ENCODE measurements at places on chromosomes 6 and 20.

GRCh38 chr20:47311967-47312681 lies 44.4 kb downstream of the ZMYND8 start:
- DNase-seq = peak; percentile 29

GRCh38 chr6:133888929-133889556 lies at the start of gene TCF21:
TCF21 (plus strand) TSS chr6:133889113; CDS start chr6:133889398, 285 bp downstream.
- DNase-seq = no peak

GRCh38 chr6:9830808-9831207 lies 584.1 kb downstream of the TFAP2A start:
- no peak for DNase-seq

GRCh38 chr20:61569825-61570224 lies 317.8 kb downstream of the CDH4 start:
- no peak for DNase-seq

- no peak for DNase-seq
Measured at GRCh38 chr6:160967351-160967750, 24.2 kb upstream of the MAP3K4 start.

DNA sequence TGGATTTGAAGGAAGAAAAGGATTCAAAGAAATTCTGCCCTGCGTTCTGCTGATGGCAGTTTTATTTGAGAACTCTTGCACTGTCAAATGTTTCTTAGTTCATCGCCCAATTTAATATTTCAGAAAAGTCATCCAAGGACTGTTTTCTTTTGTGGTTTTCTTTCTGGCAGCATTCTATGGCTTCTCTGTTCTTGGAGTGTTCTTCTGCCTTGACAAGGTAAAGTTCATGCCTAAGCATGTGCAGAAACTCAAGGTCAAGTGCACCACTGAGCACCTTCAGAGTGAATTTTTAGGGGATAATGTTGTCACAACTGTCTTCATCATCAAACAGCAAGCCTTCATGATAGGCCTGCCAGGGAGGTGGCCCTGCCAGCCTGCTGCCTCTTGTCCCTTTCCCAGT lies 225.6 kb downstream of the PLCB1 start:
- no peak for DNase-seq

DNA sequence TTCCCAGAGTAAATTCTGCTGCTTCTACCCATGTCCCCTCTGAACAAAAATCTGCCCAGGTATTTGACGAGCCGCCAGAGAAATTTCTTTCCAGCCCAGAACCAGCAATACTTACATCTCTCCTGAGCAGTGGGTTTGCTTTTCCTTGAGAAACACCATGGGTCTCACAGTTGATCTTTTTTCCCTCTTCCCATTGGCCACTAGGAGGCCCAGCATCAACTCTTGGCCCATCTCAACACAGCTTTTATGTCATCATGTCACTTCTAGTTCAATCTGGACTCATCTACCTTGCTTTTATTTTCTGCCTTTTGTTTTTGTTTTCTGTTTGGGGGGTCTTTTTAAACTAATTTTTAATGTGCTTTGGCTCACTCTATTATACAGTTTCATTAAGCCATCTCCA lies 18.8 kb downstream of the MAFB start:
- DNase-seq = no peak

GRCh38 chr20:48716086-48716485 lies 111.7 kb downstream of the PREX1 start:
- DNase-seq = no peak

DNA sequence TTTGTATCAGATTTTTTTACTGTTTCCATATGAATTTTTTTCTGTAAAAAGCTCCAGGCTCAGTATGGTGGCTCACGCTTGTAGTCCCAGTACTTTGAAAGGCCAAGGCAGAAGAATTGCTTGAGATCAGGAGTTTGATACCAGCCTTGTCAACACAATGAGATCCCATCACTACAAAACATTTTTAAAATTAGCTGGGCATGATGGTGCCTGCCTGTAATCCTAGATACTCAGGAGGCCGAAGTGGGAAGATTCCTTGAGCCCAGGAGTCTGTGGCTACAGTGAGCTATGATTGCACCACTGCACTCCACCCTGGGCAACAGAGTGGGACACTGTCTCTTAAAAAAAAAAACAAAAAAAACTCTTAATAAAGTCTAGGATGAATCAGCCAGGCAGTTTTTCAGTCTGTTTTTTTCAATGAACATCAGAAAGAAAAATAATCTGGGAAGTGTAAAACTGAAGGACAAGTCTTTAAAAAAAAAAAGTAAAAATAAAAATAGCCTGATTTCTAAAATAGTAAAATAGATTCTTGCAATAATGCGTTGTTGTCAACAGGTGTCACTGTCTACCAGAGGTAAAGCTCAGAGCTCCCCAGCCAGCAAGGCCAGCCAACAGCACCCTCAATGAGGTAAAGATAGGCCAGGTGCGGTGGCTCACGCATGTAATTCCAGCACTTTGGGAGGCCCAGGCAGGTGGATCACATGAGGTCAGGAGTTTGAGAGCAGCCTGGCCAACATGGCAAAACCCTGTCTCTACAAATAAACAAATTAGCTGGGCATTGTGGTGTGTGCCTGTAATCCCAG lies 9.3 kb upstream of the ATG5 start:
- DNase-seq = no peak

DNA sequence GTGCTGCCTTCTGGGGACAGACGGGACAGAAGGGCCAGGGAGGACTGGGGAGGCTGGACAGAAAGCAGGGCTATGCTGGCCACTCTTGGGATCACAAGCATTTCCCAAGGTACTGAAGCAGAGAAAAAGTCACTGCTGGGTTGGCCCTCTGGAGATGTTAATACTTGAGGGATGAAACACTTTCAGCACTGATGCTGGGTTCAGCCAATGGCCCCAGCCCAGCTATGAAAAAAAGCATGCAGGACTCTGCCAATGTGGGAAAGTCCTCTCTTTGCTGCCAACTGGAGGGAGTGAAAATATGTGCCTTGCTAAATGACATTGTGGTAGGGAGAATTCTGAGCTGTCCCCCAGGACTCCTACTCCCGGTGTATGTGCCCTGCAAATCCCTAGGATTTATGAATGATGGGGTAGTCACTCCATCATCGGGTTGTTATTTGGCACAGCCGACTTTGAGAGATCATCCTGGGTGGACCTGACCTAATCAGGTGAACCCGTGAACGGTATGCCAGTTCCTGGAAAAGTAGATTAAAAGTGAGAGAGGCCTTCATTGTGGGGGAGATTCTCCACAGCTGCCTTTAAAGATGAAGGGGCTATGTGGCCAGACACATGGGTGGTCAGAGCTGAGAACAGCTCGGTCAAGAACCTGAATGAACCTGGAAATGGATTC lies 119.9 kb upstream of the TRAF3IP2 start:
- DNase-seq = no peak

DNA sequence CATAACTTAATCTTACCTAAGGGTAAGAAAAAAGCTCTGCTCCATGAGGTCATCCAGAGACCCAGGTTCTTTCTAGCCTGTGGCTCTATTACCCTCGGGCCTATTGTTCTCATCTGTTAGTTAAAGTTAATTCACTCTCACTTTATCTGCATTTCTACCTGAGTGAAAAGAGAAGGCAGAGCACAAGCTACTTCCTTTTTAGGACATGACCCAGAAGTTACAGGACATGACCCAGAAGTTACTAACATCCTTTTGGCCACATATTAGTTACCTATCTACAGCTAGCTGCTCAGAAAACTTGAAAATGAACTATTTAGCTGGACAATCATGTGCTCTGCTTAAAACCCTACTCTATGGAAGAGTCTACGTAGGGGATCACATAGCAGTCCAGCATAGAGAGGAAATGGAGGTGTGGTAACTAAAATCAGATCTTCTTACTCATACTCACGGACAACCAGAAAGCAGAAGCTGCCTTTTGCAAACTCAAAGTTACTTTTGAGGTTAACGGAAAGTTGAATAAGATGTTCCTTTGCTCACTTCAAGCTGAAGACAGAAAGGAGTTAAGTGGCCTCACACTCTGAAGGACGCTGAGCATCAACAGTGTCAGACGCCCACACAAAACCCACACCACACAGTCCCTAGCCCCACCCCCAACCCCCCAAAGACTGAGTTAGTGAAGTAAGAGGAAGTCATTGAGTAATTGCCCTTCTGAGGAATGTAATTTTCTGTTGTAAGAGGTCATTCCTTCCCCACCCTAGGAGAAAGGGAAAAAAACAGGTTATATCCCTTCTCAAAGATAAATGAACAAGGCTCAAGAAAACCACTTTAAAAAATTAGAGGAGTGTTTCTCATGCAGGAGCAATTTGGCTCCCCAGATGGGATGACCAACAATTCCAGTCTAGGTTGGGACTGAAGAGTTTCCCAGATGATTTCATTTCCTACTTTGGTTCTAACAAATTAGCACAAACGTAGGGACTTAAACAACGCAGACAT lies 45.9 kb upstream of the TAB2 start:
- DNase-seq = no peak

DNA sequence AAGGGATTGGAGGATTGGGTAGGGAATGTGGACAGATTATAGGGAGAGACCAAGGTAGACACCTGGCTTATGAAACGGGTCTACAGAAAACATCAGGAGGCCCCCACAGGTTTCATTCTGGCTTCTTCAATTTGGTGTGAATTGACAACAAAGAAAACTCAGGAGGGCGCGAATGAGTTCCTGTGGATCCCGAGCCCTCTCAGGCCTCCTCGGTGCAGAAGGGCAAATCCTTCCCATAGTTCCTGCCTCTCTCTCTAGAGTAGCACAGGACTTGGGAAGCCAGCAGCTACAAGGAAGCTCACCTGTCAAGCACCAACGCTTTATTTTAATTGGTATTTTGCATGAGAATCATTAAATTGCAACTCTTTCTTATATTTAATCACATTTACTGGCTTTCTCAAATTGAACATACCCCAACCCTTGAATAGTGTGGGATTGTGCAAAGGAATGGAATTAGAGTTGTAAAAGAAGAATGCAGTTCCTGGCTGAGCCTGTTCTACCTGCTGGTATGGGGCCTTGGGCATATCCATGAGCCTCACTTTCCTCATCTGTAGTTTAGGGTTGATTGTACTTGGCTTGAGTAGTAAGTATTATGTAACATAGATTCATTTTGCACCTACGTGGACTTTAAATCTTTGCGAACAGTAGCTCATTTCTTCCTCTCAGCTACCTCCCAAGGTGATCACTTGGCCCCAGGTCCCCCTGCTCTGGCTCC lies 56.4 kb upstream of the PHACTR2 start:
- no peak for DNase-seq

GRCh38 chr20:10228330-10228729 lies 9.7 kb downstream of the SNAP25 start:
- no peak for DNase-seq

GRCh38 chr6:125950293-125950692 lies 6.3 kb upstream of the HINT3 start:
- no peak for DNase-seq

- DNase-seq = no peak
Measured at GRCh38 chr6:751765-752164, 58.8 kb upstream of the EXOC2 start.

- DNase-seq = peak; percentile 95
Measured at GRCh38 chr20:13220194-13220903, 725 bp upstream of the ISM1 start.

DNA sequence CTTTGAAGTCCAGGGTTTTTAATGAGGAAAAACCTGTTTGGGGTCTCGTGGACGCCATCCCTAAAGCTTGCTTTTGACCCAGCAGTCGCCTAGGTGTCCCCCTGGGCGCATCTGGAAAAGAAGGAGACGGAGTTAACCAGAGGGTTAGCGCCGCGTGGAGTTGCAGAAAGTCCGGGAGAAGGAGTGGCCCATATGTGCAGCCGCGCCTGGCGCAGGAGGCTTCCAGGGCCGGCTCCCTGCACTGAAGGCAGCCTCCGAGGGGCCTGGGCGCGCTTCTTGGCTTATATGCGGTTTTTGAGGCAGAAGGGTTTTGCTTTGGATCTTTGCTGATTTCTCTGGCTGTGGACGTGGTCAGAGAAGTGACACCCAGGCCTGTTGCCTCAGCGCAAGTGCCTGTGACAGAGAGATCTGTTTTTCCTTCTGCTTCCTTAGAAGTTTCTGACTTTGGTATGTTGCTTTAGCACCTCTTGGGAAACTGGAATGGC lies 987 bp downstream of the TMEM181 start:
- DNase-seq = no peak

- DNase-seq = no peak
Measured at GRCh38 chr6:117448732-117449485, 23.2 kb upstream of the ROS1 start.

GRCh38 chr6:51983564-51983963 lies 103.8 kb downstream of the PKHD1 start:
- DNase-seq = no peak

DNA sequence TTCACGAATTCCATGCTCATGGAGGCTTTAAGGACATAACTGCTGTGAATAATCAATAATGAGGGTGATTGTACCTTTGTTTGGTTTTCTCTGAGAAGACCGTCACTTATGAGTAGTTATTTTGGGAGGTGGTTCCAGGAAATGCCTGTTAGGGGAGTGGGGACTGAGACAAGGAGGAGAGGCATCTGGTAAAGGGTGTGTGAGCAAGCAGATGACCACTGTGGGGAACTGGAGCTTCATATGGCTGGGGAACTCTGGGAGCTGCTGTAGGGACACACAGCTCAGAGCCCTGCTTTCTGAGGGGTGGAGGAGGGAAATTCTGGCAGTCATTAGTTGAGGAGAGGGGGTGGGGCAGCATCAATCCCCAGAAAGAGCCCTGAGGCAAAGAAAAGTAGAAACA lies 71.3 kb upstream of the TINAG start:
- DNase-seq = no peak

DNA sequence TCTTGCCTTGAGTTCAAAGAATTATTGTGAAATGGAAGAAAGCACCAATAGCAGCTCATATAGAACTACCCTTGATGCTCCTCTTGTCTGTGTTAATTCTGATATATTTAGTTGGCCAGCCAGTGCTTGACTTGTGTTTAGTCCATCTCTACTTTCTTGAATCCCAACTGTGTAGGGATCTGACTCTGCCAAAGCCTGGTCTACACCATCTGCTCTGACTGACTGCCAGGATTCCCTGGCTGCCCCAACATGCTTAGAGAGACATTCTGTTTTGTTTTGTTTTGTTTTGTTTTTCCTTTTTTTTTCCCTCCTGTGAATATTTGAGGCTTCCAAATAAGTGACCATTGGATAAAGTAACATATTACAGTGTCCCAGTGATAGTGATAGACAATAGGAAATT lies 953.7 kb upstream of the MANEA start:
- DNase-seq = no peak
